ENCODE measurements at places on chromosomes 2 and 18.

- H3K4me1 ChIP-seq, result peaks cover 31% of the 10 kb centered on the region
- H3K36me3 ChIP-seq, result peaks cover 41% of the 10 kb centered on the region
- DNase-seq, result no peak
- H3K4me3 ChIP-seq, result no peak overlapping the region
- no peak overlapping the region for H3K27ac ChIP-seq
- no peaks in the 10 kb centered on the region for H3K27me3 ChIP-seq
These were observed 81.6 kb downstream of the LRRFIP1 start for GRCh38 chr2:237708961-237709360.

- no peak for DNase-seq
- no peaks in the 10 kb centered on the region for H3K27me3 ChIP-seq
- H3K4me3 ChIP-seq, result no peak overlapping the region
- H3K36me3 ChIP-seq, result no peaks in the 10 kb centered on the region
These were observed 20.8 kb upstream of the OTOS start for GRCh38 chr2:240161087-240161750.

- no peaks in the 10 kb centered on the region for H3K36me3 ChIP-seq
- no peak overlapping the region for H3K27ac ChIP-seq
- no peak for DNase-seq
- H3K4me3 ChIP-seq, result no peak overlapping the region
- H3K4me1 ChIP-seq, result no peaks in the 10 kb centered on the region
- H3K27me3 ChIP-seq, result no peaks in the 10 kb centered on the region
These were observed 135.9 kb upstream of the SLC1A4 start for GRCh38 chr2:64853306-64853705.

GRCh38 chr18:27411911-27412310 lies 226.8 kb upstream of the CHST9 start:
- no peak overlapping the region for H3K4me3 ChIP-seq
- H3K27me3 ChIP-seq, result no peaks in the 10 kb centered on the region
- no peak for DNase-seq
- no peaks in the 10 kb centered on the region for H3K36me3 ChIP-seq
- H3K4me1 ChIP-seq, result no peaks in the 10 kb centered on the region
- no peak overlapping the region for H3K27ac ChIP-seq

DNA sequence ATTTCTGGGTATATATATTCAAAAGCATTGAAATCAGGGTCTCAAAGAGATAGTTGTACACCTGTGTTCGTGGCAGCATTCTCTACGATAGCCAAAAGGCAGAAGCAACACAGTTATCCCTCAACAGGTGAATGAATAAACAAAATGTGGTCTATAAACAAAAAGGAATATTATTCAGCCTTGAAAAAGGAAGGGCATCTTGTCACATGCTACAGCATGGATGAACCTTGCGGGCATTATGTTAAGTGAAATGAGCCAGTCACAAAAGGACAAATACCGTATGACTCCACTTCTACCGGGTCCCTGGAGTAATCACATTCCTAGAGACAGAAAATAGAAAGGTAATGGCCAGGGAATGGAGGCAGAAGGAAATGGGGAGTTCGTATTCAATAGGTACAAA lies 228.8 kb downstream of the SH3BP4 start:
- DNase-seq, result no peak
- no peak overlapping the region for H3K27ac ChIP-seq
- H3K4me1 ChIP-seq, result no peaks in the 10 kb centered on the region

DNA sequence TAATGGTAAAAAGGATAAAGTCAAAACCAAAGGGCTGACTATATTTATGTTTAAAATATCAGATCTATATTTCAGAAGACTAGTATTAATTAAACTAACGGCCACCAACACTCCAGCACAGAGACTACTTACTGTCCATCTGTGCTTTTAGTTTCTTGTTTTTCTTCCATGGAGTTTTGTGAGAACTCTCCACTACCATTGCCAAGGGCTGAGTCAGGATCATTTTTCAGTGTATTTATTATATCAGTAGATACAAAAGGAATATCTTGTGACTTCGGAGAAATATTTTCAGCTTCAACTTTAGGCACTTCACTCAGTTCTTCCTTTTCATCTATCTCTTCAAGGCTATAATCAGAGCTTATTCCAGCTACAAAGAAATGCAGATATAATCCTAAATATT lies 79.1 kb upstream of the GRB14 start:
- no peaks in the 10 kb centered on the region for H3K27me3 ChIP-seq
- no peak overlapping the region for H3K27ac ChIP-seq
- no peaks in the 10 kb centered on the region for H3K36me3 ChIP-seq
- H3K4me1 ChIP-seq, result no peaks in the 10 kb centered on the region

DNA sequence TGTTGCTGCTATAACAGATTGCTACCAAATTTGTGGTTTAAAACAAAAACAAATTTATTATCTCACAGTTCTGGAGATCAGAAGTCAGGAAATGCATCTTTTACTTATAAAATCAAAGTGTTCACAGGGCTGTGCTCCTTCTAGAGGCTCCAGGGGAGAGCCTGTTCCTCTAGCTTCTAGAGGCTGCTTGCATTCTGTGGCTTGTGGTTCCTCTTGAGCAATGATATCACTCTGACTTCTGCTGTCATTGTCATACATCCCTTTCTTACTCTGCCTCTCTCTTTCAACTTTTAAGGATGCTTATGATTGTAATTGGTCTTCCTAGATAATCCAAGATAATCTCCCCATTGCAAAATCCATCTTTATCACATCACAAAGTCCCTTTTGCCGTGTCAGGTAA lies 6.1 kb upstream of the DCC start:
- no peaks in the 10 kb centered on the region for H3K4me1 ChIP-seq
- no peak for DNase-seq
- H3K4me3 ChIP-seq, result no peak overlapping the region
- no peaks in the 10 kb centered on the region for H3K36me3 ChIP-seq
- no peaks in the 10 kb centered on the region for H3K27me3 ChIP-seq

Data from CD4-positive, CD25-positive, alpha-beta regulatory T cell (primary cell).